ENCODE measurements at places on chromosomes 2 and 18.

DNA sequence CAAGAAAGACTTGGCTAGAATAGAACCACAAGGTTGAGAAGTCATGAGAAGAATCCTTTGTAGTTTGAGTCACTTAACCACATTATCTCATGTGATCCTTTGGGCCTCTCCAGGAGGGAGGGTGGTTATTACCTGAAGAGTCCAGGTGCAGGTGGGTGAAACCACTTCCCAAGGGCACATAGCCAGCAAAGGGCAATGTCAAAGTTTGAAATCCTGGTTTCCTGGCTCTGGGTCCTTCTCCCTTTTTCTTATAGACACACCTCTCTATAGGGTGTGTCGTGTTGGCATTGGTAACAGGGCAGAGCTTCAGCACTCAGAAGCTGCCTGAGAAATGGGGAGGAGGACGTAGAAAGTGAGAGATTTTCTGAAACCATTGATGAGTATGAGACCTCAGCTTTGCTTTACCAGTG, 137.9 kb downstream of the MGAT5 start:
- peak; percentile 72 for DNase-seq

- no peak for DNase-seq
These were observed 25.5 kb downstream of the KLF7 start for GRCh38 chr2:207140265-207140664.

DNA sequence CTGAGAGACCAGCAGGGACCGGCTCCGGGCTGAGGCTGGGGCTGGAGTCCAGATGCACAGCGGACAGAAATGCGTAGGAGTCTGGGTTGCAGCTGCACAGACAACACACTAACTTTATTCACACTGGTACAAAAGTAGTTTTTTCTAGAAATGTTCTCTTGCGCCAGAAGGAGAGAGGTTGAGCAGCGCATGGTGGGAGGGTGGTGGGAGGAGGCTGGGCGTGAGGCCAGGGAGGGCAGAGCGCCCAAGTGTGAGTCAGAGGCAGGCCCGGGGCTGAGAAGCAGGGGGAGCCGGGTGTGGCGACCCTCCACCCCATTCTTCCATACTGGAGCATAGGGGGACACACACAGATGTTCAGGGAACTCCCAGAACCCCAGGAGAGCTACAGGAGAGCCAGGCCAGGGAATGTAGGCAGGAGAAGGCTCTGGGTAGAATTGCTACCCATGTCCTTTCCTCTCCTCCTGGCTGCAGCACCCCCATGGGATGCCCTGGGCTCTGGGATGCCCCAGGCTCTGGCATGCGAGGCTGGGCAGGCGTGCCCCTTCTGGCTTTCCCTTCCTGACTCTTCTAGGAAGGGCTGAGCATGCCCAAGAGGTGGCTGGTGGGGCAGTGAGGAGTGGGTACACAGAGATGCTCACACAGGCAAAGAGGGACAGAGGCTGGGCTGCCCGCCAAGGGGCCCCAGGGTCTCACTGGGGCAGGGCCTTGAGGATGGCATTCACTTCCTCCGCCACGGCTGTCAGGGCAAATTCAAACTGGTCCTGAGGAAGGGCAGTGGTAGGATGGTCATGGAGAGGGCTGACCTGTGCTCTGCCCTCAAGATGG, 10.6 kb downstream of the DNAJB2 start:
- DNase-seq = no peak

DNA sequence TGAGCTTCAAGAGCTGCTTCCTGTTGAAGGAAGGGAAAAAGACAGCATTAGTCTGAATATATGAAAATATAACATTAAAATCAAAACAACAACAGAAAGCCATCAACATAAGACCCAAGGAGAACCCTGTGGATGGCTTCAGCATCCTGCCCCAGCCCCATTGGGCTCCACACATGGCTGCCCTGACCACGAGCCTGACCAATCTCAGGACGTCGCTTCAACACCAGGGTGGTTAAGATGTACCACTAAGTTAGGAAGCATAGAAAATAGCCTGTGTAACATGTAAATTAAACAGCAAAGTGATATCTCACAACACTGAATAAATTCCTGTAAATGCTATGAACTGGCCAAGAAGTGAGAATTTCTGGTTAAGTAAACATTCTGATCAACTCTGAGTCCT, 77.2 kb upstream of the CD226 start:
- no peak for DNase-seq

GRCh38 chr2:3476321-3476984, 42.9 kb downstream of the ADI1 start:
- DNase-seq = no peak

DNA sequence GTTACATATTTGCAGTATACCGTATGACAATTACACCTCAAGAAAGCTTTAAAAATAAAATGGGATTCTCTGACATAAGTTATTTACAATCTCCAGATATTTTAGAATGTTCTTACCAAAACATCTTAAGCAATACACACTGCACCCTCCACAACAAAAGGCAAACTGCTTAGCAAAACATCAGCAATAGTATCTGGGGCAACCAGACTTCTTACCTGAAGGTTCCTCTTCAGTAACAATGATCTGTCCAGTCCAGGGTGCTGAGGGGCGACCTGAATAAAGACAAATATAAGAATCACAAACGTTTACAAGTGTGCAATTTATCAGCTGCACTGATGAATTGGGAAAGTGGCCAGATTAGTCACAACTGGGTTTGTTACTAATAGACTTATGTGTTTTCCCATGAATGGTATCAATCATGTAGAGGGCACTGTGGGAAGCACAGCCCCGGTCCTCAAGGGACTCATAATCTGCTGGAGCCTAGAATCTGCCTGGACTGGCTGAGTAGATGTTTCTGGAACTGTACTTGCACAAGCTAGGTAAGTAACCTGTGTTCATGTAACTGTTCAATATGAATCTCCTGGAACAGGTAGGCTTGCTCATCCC, 70.7 kb downstream of the MYOM1 start:
- peak; percentile 22 for DNase-seq

- DNase-seq = peak; percentile 53
These were observed 132.0 kb upstream of the HDAC4 start for GRCh38 chr2:239532859-239533258.

- peak; percentile 42 for DNase-seq
These were observed 95.9 kb upstream of the SPTBN1 start for GRCh38 chr2:54360055-54360792.

- DNase-seq = no peak
These were observed 255.1 kb downstream of the METTL4 start for GRCh38 chr18:2316082-2316750.

DNA sequence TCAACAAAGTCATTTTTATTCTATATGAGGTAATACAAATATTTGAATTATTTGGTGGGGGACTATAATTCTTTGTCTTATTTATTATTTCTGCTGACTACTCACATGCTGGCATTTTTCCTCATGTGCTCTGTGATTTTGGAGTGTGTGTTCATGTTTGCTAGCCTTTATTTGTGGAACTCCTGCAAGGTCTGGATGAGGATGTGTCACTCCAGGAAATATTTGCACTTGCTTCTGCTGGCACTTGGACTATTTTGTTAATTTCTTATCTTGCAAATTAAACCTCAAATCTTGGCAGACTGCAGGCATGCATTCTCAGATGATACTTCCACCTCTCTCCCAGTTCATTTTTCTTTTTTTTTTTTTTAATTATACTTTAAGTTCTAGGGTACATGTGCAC, 34.1 kb downstream of the POLI start:
- no peak for DNase-seq

GRCh38 chr2:180873219-180873618, 107.2 kb upstream of the UBE2E3 start:
- no peak for DNase-seq

- no peak for DNase-seq
These were observed 17.0 kb downstream of the STAT1 start for GRCh38 chr2:190996947-190997346.

- DNase-seq = no peak
These were observed 134.2 kb downstream of the GLI2 start for GRCh38 chr2:120869730-120870466.

GRCh38 chr2:10764096-10764785, 42.8 kb downstream of the ATP6V1C2 start:
- DNase-seq = no peak

DNA sequence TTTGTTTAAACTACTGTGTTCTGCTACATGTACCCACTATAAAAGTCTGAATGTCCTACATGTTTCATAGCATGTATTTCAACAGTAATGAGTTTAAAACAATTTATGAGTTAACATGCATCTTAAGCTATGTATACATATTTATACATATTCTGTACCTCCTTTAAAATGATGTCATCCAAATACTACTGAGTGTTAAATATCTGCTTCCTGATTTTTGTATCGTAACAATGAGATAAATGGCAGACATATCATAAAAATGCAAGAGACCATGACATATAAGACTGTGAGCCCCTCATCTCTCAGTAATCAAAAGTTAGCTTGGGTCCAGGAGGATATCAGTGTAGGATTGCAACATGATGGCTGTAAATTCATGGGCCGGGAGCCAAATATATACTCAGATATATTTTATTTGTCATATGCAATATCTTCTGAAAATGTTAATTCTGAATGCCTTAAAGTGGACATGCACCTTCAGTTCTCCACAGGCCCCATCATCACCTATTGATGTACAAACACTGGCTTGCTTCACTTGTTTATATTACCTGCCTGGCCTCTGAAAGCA, 3.6 kb downstream of the COL5A2 start:
- DNase-seq = no peak

DNA sequence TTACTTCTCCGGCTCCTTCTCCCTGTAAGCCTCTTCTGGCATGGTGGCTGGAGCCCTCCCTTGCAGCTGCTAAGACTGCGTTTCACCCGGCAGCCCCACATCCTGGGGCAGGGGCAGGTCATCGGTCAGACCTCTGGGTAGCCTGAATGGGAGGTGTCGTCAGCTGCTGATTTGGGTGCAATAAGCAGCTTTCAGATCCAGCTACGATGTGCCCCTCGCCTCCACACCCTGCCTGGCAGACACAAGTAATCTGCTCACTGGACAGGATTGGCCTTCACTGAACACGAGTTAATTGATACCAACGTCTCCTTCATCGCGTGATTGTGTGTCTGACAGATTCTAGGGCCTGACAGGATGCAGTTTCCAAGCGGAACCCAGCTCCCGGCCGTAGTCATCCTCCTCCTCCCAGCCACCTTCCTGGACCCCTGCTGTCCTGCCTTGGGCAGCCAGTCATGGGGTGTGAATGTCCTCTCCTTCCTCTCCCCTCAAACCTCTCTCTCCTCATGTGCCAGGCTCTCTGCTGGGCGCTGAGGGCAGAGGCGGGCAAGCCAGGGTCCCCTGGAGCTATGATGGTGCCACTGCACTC, 18.9 kb upstream of the PDIA6 start:
- DNase-seq = no peak

- DNase-seq = no peak
These were observed 156.3 kb downstream of the EPHA4 start for GRCh38 chr2:221415789-221416188.

DNA sequence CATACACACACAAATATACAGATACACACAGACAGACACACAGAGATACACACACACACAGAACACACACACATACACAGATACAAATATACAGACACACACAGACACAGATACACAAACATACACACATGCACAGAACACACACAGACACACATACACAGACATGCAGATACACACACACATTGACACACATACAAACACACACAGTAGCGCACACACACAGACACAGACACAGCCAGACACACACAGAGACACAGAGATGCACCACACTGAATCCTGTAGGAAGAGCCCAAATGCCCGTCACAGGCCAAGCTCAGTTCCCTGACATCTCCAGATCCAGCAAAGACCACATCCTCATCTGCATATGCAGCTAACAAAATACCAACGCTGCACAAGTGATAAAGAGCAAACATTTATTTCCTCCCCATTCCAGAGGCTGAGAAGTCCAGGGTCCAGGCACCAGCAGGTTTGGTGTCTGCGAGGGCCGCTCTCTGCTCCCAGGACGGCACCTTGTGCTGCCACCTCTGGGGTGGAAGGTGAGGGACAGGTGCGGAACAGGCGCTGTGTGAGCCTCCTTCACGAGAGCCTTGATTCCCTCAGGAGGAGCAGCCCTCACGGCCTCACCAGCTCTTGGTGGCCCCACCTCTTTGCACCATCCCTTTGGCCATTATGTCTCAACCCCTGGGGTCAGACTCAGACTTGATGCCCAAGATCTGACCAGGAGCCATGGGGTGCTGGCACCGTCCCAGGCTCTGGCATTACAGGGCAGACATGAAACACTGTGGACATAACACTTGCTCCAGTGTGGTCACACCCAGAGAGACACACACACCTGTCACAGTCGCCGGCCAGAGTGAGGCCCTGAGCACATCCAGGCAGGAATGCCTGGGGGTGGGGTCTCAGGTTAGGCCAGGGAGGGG, 108.7 kb downstream of the NDUFA10 start:
- no peak for DNase-seq

DNA sequence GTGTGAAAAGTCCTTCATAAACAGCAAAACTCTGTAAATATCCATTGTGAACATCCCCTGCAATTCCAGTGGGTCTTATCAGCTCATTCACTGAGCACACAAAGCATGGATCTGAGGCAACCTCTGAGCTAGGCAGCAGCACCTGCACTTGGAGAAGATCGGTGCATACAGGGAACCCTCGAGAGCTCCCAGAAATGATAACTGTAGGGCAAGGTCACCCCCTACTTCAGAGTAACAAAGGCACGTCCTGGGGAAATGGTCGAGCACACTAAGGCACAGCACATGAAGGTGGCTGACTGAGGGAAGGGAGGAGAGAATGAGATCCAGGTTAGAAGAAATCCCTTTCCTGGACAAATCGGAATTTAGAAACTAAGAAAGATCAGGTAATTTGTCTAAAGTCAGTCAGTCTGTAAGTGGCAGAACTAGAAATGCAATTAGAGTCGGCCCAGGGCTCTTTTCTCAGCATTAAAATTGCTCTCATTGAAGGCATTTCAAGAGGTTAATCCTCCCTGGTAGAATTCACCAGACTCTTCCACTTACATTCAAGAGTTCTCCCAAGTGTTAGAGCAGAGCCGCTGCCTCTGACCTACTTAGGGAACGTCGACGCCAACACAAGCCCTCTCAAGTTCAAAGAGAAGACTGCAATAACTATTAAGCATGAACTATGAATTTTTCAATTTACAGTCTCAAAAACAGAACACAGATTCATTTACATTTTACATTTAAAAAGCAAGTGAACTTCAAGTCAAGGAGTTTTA, 45.9 kb downstream of the PXDN start:
- DNase-seq = peak; percentile 94

- DNase-seq = no peak
These were observed 345.4 kb downstream of the ARHGAP15 start for GRCh38 chr2:143474586-143474985.

- no peak for DNase-seq
These were observed 625.4 kb upstream of the FANCL start for GRCh38 chr2:58866527-58866926.

GRCh38 chr2:8986327-8986976, 17.0 kb downstream of the MBOAT2 start:
- DNase-seq = no peak

- DNase-seq = no peak
These were observed 6.6 kb downstream of the CAPN10 start for GRCh38 chr2:240593026-240593702.

- DNase-seq = peak; percentile 65
These were observed 126.2 kb upstream of the EML6 start for GRCh38 chr2:54597153-54597848.

DNA sequence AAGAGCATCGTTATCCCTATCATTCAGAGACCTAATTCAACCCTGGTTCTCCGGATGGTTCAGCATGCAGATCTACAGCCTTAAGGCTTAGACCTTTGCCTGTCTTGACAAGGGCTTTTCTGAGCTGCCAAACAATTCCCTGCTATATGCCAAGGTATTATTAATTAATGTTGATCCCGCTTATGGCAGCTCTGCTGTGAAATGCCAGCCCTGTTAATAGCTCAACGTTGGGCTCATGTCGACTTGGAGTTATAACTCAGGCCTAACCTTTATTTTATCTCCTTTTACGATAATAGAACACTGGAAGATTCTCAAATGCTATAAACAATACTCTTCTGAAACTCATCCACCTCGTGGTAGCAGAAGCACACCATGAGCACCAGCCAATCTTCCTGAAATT, 188.6 kb downstream of the TMEM247 start:
- DNase-seq = no peak

Measured in DMS79 treated with DMSO at 0.1 percent for 48 hours (cell line).